ENCODE measurements at places on chromosomes 16 and 17. TPM values are rescaled to one million over a fixed set of nuclear protein-coding genes. Genes with fewer than 3 reads are reported as not detected.

Gene MYH8
- total RNA-seq: 0.09 TPM

Gene LYRM9
- 2.4 TPM for total RNA-seq

Gene CTRB2
- not detected for total RNA-seq

Gene ZFP3
- 1.2 TPM for total RNA-seq

Gene TP53TG3B
- total RNA-seq: not detected

Gene ALDH3A1
- total RNA-seq: not detected
